Glutamatergic neuron (in vitro differentiated cells): ENCODE measurements at places on chromosomes 4 and X. TPM values are rescaled to one million over a fixed set of nuclear protein-coding genes. Genes with fewer than 3 reads are reported as not detected.

DCHS2 gene
- 97.4 TPM for total RNA-seq

REPS2 gene
- 3.1 TPM for total RNA-seq

TRIM2 gene
- 120 TPM for total RNA-seq

CFAP99 gene
- not detected for total RNA-seq

TRIM60 gene
- total RNA-seq, result not detected

GALNTL6 gene
- 0.34 TPM for total RNA-seq

- H3K27me3 ChIP-seq, result peaks cover 3% of the 10 kb centered on the region
- H3K4me1 ChIP-seq, result peaks cover 4% of the 10 kb centered on the region
- no peak overlapping the region for H3K4me3 ChIP-seq
- H3K27ac ChIP-seq, result no peak overlapping the region
- no peak for DNase-seq
These were observed 129.1 kb downstream of the CBR4 start for GRCh38 chr4:168880811-168881595.

GRCh38 chrX:137031517-137032340, 2.1 kb downstream of the GPR101 start:
- peaks cover 13% of the 10 kb centered on the region for H3K27me3 ChIP-seq
- H3K27ac ChIP-seq, result no peak overlapping the region
- peak; percentile 49 for DNase-seq

GRCh38 chrX:24479924-24480323, 14.8 kb downstream of the PDK3 start:
- no peaks in the 10 kb centered on the region for H3K36me3 ChIP-seq
- no peaks in the 10 kb centered on the region for H3K27me3 ChIP-seq
- peak overlapping the region; percentile 75 for H3K27ac ChIP-seq
- no peak overlapping the region for H3K4me3 ChIP-seq
- DNase-seq, result no peak

- H3K4me3 ChIP-seq, result no peak overlapping the region
- H3K4me1 ChIP-seq, result no peaks in the 10 kb centered on the region
- peaks cover 6% of the 10 kb centered on the region for H3K36me3 ChIP-seq
These were observed 302.9 kb upstream of the ZFP42 start for GRCh38 chr4:187692626-187693025.

GRCh38 chr4:186792728-186793366, 69.2 kb upstream of the FAT1 start:
- no peak overlapping the region for H3K27ac ChIP-seq
- no peak for DNase-seq
- H3K4me3 ChIP-seq, result no peak overlapping the region
- no peaks in the 10 kb centered on the region for H3K36me3 ChIP-seq
- H3K27me3 ChIP-seq, result no peaks in the 10 kb centered on the region

- no peaks in the 10 kb centered on the region for H3K36me3 ChIP-seq
- no peak for DNase-seq
- no peak overlapping the region for H3K27ac ChIP-seq
- H3K4me3 ChIP-seq, result no peak overlapping the region
- H3K27me3 ChIP-seq, result no peaks in the 10 kb centered on the region
These were observed 603.7 kb downstream of the GRXCR1 start for GRCh38 chr4:43496188-43496587.

DNA sequence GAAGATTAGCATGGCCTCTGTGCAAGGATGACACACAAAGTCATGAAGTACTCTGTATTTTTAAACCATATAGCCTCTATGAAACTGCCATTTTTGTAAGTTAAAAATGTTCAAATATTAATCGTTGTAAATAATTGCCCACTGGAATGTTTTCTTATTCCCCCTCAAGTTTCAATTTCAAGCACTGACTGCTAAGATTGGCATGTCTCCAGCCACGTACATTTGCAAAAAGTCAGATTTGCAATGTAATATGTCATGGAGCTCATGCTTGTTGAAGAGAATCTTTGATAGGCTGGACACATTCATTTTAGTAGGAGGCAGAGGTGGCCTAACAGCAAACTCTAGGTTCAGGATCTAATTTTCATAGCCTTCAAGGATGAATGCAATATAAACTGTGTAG, 124.7 kb downstream of the CBR4 start:
- H3K4me3 ChIP-seq, result no peak overlapping the region
- DNase-seq, result no peak
- H3K27ac ChIP-seq, result no peak overlapping the region
- no peaks in the 10 kb centered on the region for H3K36me3 ChIP-seq
- no peaks in the 10 kb centered on the region for H3K27me3 ChIP-seq

- no peak overlapping the region for H3K27ac ChIP-seq
- DNase-seq, result no peak
- no peaks in the 10 kb centered on the region for H3K36me3 ChIP-seq
- H3K4me3 ChIP-seq, result no peak overlapping the region
These were observed 48.8 kb upstream of the CCSER1 start for GRCh38 chr4:90078440-90078839.

- peaks cover 16% of the 10 kb centered on the region for H3K27me3 ChIP-seq
- peak; percentile 69 for DNase-seq
- no peaks in the 10 kb centered on the region for H3K36me3 ChIP-seq
- H3K27ac ChIP-seq, result no peak overlapping the region
- peak overlapping the region; percentile 90 for H3K4me3 ChIP-seq
These were observed 716 bp downstream of the KIT start for GRCh38 chr4:54658252-54659093.

DNA sequence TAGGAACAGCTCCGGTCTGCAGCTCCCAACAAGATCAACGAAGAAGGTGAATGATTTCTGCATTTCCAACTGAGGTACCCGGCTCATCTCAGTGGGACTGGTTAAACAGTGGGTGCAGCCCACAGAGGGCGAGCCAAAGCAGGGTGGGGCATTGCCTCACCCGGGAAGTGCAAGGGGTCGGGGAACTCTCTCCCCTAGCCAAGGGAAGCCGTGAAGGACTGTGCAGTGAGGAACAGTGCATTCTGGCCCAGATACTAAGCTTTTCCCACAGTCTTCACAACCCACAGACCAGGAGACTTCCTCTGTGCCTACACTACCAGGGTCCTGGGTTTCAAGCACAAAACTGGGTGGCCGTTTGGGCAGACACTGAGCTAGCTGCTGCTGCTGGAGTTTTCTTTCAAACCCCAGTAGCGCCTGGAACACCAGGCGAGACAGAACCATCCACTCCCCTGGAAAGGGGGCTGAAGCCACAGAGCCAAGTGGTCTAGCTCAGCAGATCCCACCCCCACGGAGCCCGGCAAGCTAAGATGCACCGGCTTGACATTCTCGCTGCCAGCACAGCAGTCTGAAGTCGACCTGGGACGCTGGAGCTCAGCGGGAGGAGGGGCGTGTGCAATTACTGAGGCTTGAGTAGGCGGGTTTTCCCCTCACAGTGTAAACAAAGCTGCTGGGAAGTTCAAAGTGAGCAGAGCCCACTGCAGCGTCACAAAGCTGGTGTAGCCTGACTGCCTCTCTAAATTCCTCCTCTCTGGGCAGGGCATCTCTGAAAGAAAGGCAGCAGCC, 84.6 kb downstream of the THOC2 start:
- H3K36me3 ChIP-seq, result no peaks in the 10 kb centered on the region
- H3K27ac ChIP-seq, result peak overlapping the region; percentile 43
- H3K4me1 ChIP-seq, result peaks cover 3% of the 10 kb centered on the region
- H3K27me3 ChIP-seq, result no peaks in the 10 kb centered on the region

DNA sequence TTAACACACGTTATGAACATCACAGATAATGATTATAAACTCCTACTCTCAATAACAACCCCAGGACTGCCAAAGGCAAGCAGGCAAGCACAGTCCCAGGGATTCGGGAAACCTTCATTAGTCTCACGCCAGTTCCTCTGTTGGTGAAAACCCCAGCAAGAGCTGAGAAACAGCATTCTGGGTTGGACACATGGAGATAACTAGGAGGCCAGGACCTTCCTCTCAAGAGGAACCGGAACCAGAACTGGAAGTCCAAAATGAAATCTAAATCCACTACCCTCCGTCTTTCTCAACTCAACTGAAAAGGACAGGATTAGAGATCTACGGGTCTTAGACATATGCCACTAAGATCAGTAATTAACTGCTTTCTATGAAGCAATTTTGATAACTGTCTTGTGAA, 3.8 kb downstream of the VEGFC start:
- DNase-seq, result no peak
- no peaks in the 10 kb centered on the region for H3K4me1 ChIP-seq
- H3K4me3 ChIP-seq, result no peak overlapping the region
- H3K27me3 ChIP-seq, result peaks cover 5% of the 10 kb centered on the region

- DNase-seq, result no peak
- no peaks in the 10 kb centered on the region for H3K4me1 ChIP-seq
- H3K27ac ChIP-seq, result no peak overlapping the region
These were observed 221.0 kb upstream of the GPRIN3 start for GRCh38 chr4:89528526-89529133.

- H3K4me1 ChIP-seq, result no peaks in the 10 kb centered on the region
- H3K4me3 ChIP-seq, result no peak overlapping the region
- H3K36me3 ChIP-seq, result no peaks in the 10 kb centered on the region
These were observed 292.3 kb upstream of the FSTL5 start for GRCh38 chr4:162456106-162456505.

- no peaks in the 10 kb centered on the region for H3K36me3 ChIP-seq
- H3K27ac ChIP-seq, result no peak overlapping the region
- no peak overlapping the region for H3K4me3 ChIP-seq
- peaks cover 1% of the 10 kb centered on the region for H3K4me1 ChIP-seq
- DNase-seq, result no peak
These were observed 38.4 kb upstream of the PJA1 start for GRCh38 chrX:69203638-69204037.

DNA sequence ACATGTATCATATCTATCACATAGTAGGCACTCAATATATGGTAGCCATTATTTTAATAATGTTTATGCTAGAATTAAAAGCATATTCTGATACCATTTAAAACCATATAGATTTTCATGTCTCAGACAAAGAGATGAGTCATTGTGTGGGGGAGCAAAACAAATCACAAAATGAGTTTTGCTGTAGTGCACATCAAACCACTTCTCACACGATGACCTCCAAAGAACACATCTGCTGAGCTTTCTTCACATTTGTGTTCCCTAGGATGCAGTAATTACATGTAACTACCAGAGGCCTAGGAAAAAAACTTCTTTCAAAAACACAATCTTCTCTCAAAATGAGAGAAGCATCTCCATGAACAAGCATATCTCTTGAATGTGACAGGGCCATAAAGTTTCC, 56.1 kb upstream of the BRS3 start:
- H3K4me3 ChIP-seq, result no peak overlapping the region
- no peak for DNase-seq
- H3K27ac ChIP-seq, result no peak overlapping the region
- H3K36me3 ChIP-seq, result no peaks in the 10 kb centered on the region

DNA sequence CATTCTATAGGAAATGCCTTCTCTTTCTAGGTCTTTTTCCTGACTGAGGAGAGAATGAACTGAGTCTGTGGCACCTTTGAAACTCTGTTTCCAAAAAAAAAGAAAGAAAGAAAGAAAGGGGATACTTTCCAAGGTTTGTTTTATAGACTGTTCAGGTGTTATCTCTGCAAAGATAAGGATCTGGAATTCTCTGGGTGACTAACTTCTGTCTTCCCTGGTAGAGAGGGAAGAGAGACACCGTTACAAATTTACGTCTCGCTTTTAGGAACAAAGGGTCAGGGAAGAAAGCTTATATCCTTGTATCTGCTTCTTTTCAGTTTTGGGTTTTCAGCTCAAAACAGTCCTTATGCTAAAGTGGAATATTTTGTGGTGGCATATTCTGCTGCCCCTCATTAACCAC, 314.1 kb downstream of the RAPGEF2 start:
- H3K27me3 ChIP-seq, result peaks cover 1% of the 10 kb centered on the region
- no peak overlapping the region for H3K4me3 ChIP-seq
- no peak for DNase-seq
- H3K36me3 ChIP-seq, result peaks cover 5% of the 10 kb centered on the region

DNA sequence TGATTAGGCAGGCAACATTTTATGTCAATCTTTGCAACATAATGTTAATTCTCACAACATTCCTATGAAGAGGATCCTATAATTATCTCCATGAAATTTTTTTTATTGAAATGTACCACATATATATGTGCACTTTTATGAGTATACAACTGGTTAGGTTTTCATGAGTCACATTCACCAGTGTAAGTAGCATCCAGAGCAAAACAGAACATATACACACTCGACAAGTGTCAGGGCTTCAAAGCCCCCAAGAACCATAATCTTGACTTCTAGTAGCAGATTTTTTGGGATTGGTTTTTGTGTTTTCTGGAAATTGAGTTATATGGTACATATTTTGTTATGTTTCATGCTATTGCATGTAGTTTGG, 62.4 kb downstream of the ARHGAP10 start:
- no peak overlapping the region for H3K4me3 ChIP-seq
- no peaks in the 10 kb centered on the region for H3K36me3 ChIP-seq
- peaks cover 3% of the 10 kb centered on the region for H3K27me3 ChIP-seq

GRCh38 chrX:47206316-47206715, 12.2 kb upstream of the CDK16 start:
- no peak for DNase-seq
- peak overlapping the region; percentile 55 for H3K27ac ChIP-seq
- H3K27me3 ChIP-seq, result no peaks in the 10 kb centered on the region
- peaks cover 2% of the 10 kb centered on the region for H3K36me3 ChIP-seq
- H3K4me3 ChIP-seq, result no peak overlapping the region

DNA sequence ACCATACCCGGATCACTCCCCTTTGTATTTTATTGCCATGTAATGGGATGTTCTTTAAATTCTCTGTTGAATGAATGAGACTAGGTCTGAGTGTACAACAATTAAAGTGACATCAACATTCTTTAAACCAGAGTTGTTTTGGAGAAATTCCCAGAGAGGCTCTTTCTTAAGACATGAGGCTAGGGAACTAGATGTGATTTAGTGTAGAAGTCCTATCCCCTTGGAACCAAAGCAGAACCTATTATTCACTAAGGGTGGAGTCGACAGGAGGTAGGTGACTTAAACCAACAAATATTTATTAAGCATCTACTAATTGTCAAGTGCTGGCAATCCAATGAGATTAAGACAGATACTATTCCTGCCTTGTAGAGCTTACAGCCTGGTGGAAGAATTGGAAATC, 1.7 kb downstream of the EIF1AX start:
- peak overlapping the region; percentile 89 for H3K27ac ChIP-seq
- no peaks in the 10 kb centered on the region for H3K27me3 ChIP-seq
- peak overlapping the region; percentile 94 for H3K4me3 ChIP-seq
- no peak for DNase-seq

DNA sequence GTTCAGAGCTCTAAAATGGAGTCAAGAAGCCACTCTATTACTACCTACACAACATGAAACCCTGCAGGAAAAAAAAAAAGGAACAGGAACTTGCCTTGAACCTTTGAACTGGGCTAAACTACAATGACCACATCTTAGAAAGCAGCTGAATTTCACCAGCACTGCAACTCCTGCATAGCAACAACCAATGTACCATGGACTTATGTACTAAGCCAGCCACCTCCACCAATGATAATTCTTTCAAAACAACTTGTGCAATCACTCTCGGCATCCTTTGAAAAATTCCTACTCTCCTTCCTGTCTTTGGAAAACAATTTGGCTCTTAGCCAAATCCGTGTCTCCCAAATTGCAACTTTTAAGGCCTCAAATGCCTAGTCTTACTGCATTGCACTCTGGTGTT, 26.8 kb upstream of the FMR1 start:
- H3K27ac ChIP-seq, result no peak overlapping the region
- no peaks in the 10 kb centered on the region for H3K27me3 ChIP-seq
- DNase-seq, result no peak
- no peaks in the 10 kb centered on the region for H3K36me3 ChIP-seq
- no peaks in the 10 kb centered on the region for H3K4me1 ChIP-seq
- no peak overlapping the region for H3K4me3 ChIP-seq
